ENCODE measurements at places on chromosomes 5 and 9.
A peak's percentile ranks its signal among the peaks of the same experiment; 100 is the strongest.

- no peak for DNase-seq
These were observed 6.3 kb downstream of the PDCD1LG2 start for GRCh38 chr9:5516453-5517220.

GRCh38 chr5:146799231-146799630 lies 79.3 kb downstream of the PPP2R2B start:
- DNase-seq, result no peak

GRCh38 chr9:123191680-123192079 lies 76.7 kb downstream of the STRBP start:
- DNase-seq, result no peak

GRCh38 chr5:131536850-131537448 lies 98.1 kb downstream of the RAPGEF6 start:
- DNase-seq, result no peak

DNA sequence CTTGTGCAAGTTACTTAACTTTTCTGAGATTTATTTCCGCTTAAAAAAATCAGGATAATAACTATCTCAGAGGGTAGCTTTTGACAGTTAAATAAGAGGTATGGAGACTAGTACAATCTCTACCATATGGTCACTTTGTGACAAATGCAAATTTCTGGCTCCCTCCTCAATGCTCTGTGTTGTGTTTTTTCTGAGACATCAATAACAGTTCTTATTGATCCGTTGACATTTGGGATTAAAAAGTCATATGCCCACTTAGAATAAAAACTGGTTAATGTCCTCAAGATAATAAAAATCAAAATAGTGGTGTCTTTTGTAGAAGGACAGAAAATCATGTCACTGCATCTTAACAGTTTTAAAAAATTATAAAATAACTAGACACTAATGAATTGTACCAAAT lies 24.7 kb upstream of the LNPEP start:
- no peak for DNase-seq

DNA sequence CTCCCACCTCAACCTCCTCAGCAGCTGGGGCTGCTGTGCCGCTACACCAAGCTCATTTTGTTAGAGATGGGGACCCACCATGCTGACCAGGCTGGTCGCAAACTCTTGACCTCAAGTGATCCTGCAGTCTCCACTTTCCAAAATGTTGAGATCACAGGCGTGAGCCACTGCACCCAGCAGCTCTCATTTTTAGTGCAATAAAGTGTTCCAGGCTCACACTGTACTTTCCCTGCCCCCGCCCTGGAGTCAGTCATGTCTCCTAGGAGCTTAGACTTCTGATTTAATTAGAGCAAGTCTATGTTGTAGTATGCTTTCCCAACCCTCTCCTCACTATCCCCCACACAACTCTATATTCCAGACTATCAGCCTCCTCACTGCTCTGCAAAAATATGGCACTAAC lies 238.0 kb upstream of the ACTBL2 start:
- DNase-seq, result no peak

DNA sequence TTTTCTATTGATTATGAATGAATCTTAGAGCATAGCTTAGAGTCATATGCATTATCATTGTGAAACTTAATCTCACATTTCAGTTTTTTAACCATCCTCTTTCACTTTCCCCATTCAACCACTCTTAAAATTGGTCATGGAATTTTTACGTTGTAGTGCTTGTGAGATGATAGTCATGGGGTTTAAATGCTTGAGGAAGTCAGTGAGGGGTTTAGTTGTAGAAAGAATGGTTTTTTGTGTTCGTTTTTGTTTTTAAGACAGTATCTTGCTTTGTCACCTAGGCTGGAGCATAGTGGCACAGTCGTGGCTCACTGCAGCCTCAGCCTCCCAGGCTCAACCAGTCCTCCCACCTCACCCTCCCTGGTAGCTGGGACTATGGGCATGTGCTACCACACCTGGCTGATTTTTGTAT lies 19.6 kb downstream of the UGCG start:
- DNase-seq, result peak; percentile 18

DNA sequence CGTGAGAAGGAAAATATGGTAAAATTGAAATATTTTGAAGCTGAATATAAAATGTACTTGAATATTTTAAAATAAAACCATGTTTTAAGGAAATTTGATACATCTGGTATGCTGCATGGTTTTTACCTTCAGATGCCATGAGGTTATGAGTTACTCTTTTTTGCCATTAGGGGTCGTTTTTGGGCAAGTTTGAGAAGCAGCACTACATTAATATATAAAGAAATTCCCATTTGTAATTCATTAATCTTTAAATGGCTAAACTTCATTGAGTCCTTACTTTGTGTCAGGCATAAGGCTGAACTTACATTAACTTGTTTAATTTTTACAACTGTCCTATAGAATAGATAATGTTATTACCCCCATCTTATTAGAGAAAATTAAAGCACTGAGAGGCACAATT lies 152.3 kb downstream of the KDM4C start:
- no peak for DNase-seq

DNA sequence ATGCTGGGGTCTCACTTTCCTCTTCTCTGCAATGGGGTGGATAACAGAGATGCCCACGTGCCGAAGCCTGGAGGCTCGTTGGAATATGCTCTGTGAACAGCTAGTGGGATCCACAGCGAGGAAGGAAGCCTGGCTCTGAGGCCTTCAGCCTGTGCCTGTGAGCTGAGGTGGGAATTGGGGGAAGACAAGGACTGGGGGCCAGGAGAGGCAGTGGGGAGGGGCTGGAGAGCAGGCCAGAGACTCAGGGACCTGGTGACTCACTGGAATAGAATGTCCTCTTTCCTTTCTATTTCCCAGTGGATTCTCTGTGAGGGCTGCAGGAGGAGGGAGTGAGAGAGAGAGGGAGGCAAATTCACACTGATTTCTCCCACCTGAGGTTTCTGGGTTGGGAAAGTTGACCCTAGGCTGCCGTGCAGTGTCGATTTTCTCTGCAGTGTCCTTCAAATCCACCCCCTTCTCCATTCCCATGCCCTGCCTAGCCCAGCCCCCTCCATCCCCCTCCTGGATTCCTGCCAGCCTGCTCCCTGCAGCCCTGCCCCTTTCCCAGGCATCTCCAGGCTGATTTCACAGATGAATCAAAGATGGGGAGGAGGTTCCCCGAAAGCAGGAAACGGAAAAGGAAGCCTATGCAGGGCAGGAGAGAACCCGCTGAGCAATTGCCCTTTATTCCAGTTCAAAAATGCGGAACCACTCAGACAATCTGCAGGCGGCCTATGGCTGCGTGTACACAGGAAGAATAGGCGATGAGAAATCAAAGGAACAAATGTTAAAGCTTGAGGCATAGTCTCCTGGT lies 1.4 kb upstream of the SPAAR start:
- no peak for DNase-seq

GRCh38 chr5:38541174-38541725 lies 15.2 kb downstream of the LIFR start:
- DNase-seq, result no peak

GRCh38 chr5:136242136-136242535 lies 49.2 kb upstream of the SMIM32 start:
- no peak for DNase-seq
